Panc1 (cell line): ENCODE measurements at places on chromosomes 11 and 22.

DNA sequence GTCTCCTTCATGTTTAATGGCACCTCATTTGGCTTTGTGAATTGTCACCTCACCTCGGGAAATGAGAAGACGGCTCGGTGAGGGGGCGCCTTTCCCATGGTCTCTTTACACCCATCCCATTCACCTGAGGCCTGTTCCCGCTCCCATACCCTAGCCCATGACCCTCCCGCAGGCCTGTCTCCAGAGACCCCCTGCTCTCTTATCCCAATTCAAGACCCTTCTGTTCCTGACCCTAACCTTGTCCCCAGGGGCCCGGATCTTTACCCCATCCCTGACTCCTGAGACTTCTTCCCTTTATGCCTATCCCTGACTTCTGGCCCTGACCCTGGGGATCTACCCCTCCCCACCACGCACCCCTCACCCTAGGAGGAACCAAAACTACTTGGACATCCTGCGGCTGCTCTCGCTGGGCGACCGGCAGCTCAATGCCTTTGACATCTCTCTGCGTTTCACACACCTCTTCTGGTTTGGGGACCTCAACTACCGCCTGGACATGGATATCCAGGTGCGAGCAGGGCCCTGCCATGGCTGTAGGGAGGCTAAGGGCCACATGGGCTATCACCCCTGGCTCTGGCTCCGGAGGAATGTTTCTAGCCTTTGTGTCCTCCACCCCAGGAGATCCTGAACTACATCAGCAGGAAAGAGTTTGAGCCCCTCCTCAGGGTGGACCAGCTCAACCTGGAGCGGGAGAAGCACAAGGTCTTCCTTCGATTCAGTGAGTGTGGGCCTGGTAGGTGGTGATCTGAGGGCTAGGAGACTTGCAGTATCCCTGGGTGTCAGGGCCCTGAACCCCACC lies 7.9 kb downstream of the INPPL1 start:
- peaks cover 17% of the 10 kb centered on the region for H3K36me3 ChIP-seq
- peaks cover 3% of the 10 kb centered on the region for H3K4me1 ChIP-seq

DNA sequence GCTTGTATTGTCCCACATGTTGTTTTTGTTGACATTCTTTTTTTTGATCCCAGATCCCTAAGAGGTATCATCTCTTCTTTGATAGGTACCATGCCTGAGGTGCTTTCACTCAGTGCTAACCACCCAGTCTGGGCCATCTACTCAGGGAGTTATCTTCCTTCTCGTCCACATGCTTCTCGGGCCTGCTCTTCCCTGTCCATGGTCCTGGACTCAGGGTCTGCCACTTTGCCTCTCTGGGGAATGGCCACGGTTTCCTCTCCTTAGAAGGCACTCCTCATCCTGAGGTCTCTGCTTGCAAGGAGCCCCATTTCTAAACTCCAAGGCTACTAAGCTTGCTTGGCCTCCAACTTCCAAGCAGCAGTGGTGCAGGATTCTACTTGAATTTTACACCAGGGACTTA lies 227.0 kb upstream of the NCAM1 start:
- no peak overlapping the region for H3K4me3 ChIP-seq
- no peak overlapping the region for H3K27ac ChIP-seq
- H3K36me3 ChIP-seq: no peaks in the 10 kb centered on the region

DNA sequence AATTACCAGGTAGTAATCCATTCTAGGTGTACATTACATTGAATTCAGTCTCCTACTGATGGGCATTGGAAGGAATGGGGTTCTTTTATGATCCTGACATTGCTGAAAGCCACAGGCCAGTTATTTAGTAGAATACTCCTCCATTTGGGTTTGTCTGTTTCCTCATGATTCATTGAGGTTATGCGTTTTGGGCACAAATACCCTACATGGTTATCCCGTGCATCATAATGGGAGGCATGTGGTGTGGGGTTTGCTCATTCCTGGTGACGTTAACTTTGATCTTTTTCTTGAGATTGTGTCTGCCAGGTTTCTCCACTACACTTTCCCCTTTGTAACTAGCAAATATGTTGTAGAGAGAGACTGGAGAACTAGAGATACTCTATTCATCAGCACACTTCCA lies 5.5 kb downstream of the FOLR3 start:
- H3K4me1 ChIP-seq: no peaks in the 10 kb centered on the region
- no peak for DNase-seq
- no peaks in the 10 kb centered on the region for H3K36me3 ChIP-seq

DNA sequence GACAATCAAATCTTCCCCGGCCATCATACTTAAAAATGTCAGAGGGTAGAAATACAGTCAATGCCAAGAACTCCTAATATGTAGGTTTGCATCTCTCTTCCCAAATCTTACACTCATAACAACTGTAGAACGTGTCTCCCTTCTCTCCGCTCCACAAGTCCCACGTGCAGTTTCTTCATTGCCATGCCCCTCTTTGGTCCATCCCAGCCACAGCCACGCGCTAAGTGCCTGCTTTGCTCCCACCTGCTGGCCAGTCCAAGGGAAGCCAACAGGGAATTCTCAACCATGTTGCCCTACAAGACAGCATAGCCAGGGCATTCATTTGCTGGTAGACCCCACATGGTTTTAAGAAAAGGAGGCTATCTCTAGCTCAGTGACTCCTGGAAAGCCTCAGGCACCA lies 420.6 kb upstream of the ISX start:
- no peak overlapping the region for H3K27ac ChIP-seq
- no peak overlapping the region for H3K4me3 ChIP-seq
- H3K27me3 ChIP-seq: no peaks in the 10 kb centered on the region
- no peak for DNase-seq
- no peaks in the 10 kb centered on the region for H3K4me1 ChIP-seq

DNA sequence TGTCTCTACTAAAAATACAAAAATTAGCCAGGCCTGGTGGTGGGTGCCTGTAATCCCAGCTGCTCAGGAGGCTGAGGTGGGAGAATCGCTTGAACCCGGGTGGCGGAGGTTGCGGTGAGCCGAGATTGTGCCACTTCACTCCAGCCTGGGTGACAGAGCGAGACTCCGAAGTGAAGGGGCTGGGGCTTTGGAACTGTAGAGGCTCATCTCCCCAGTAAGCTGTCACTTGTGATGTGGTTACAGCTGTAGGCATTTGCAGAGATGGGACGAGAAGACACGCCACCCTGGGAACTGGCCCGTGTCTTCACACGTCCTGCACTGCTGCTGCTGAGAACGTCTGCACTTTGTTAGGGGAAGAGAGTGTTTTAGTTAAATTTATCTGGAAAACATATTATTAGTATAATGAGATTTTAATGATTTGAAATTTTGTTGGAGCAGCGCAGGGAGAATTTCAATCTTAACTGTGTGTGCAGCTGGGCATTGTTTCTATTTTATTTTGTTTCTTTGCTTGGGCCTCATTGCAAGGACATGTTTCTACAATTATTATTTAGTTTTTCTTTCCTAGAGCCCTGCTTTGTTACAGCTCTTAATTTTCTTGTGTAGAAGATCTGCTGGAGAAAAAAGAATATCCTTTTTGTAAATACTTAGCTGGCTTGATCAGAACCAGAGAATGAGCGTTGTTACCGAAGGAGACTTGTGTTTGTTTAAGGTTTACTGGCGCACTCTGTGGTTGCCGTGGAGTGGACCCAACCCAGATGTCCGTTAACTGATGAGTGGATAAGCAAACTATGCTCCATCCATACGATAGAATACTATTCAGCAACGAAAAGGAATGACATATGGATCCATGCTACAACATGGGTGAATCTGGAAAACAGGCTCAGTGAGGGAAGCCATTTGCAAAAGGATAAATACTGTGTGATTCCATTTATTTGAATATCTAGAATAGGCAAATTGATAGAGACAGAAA lies 18.4 kb downstream of the PARVB start:
- H3K4me3 ChIP-seq: no peak overlapping the region
- no peak for DNase-seq
- H3K27ac ChIP-seq: no peak overlapping the region

DNA sequence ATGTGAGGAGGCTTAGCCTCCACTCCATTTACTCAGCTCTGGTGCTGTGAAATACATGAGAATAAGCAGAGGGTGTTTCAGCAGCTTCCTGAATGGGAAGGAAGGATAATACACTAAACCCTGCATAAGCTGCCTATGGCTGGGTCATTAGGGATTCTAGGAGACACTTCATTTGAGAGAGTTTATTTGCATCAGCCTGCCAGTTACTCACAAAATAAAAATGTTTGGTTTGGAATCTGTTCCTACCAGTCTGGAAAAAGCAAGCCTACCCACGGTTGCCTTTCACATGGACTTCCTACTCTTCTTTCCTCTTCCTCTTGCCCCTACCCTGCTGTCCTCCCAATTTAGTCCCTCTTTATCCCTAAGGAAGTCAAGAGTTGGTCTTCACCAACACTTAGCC lies 20.5 kb downstream of the SLC1A2 start:
- no peak for DNase-seq
- no peak overlapping the region for H3K4me3 ChIP-seq
- no peaks in the 10 kb centered on the region for H3K27me3 ChIP-seq

DNA sequence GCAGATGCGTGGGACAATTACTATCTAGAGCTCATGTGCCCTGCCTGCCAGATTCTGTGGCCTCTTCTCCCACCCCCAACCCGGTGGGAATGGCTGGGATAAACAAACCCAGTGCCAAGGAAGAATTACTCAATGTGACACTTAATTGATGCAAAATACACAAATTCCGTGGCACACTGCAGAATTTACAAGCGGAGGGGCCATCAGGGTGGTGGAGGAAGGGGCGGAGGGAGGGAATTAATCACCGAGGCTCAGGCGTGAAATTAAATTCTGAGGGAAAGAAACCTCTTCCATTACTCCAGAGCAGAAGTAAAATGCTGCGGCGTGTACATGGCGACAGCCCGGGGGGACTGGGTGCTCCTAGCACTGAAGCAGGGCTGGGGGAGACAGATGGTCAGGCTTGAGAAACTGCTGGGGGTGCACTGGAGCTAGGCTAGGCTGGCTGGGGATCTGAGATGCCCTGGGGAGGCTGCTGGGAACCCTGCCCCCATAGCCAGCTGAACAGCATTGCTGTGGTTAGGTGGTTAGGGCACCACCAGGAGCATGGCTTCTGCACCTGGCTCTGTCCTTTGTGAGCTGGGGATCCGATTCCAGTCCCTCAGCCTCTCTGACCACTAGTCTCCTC lies 200.6 kb downstream of the CEP164 start:
- H3K27ac ChIP-seq: no peak overlapping the region
- H3K27me3 ChIP-seq: no peaks in the 10 kb centered on the region
- no peaks in the 10 kb centered on the region for H3K4me1 ChIP-seq
- no peaks in the 10 kb centered on the region for H3K36me3 ChIP-seq
- no peak overlapping the region for H3K4me3 ChIP-seq
- no peak for DNase-seq

GRCh38 chr22:46734830-46735453 lies 3.1 kb downstream of the CERK start:
- H3K27ac ChIP-seq: no peak overlapping the region
- no peak for DNase-seq
- no peaks in the 10 kb centered on the region; the same call in 1 of the 2 replicates for H3K36me3 ChIP-seq
- no peaks in the 10 kb centered on the region for H3K27me3 ChIP-seq

DNA sequence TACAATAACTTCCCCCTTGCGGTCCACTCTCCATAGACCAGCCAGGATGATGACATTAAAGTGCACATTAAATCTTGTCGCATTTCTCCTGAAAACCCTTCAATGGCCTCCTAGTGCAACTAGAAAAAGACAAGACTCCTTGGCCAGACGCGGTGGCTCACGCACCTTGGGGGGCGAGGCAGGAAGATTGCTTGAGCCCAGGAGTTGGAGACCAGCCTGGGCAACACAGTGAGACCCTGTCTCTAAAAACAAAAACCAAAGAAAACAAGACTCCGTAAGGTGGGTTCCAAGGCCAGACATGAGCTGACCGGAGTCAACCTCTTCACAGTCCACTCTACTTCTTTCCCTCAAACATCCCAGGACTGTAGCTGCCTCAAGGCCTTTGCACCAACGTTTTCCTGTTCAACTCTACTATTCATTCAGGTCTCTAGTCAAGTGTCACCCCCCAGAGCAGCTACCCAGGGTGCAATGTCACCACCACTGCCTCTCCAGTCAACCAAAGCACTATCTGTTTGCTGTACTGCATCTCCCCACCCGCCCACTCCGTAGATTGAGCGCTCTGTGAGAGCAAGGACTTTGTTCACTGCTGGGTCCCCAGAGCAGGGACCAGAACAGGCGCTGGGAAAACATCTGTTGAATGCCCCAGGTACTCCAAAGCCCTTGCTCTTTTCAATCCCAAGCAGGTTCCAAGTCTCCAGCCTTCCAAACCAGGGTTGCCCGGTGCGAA lies 739 bp downstream of the ZMAT5 start:
- no peaks in the 10 kb centered on the region; the same call in 1 of the 2 replicates for H3K36me3 ChIP-seq
- peak overlapping the region; percentile 98 for H3K4me3 ChIP-seq
- no peaks in the 10 kb centered on the region for H3K27me3 ChIP-seq

DNA sequence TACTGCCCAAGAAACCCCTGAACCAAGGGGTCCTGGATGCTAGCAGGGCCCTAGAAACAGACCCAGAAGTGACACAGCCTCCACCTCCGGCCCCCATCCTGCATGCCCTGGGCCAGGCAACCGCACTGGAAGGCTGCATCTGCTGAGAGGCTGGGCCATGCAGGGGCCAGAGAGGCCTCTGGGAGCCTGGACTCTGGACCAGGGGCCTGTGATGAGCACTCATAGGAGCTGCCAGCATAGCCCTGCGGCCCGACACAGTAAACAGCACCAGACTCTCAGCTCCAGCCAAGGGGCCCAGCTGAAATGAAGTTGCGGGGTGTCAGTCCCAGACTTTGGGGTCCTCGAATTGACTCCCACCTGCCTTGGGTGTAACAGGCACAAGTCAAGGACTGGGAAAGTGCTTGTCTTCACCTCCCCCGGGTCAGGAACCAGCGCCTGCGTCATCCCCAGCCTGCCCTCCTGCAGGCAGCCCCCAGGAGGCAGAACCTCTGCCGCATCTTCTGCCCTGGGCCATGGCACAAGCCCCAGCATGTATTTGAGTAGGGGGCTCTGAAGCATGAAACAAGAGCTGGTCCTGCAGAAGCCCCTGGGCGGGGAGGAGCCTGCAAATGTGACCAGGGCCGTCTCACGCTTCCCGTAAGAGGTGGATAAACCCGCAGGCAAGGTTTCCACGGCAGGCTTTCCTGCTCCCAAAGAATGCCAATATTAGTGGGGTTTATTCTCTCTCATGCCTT lies 25.2 kb upstream of the CCND1 start:
- H3K27ac ChIP-seq: no peak overlapping the region
- no peaks in the 10 kb centered on the region for H3K4me1 ChIP-seq

DNA sequence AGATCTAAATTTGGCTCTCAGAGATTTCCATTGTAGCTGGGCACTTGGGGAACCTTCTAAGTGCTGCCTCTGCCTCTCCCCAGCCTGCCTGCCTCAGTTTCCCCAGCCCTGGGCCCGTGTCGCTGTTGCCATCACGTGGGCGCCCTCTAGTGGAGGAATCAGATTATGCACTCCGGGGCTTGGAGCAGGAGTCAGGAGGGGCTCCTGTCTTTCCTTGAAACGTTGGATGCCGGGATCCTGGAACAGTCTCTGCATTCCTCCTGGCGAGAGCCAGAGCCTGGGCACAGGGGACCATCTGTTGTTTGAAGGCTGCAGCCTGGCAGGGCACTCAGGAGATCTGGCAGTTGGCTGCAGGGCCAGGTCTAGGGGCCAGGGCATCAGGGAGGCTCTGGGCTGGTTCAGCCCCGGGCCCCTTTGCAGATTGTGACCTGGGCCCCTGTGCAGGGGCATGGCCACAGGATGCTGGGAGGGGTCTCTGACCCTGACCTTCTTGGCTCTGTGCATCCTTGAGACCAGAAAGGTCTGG lies 71.6 kb downstream of the LRP5 start:
- no peaks in the 10 kb centered on the region for H3K36me3 ChIP-seq
- peak overlapping the region; percentile 75; the same call in 1 of the 2 replicates for H3K27ac ChIP-seq
- H3K27me3 ChIP-seq: no peaks in the 10 kb centered on the region

GRCh38 chr11:125164422-125165110 lies at the start of gene PKNOX2:
TSS of gene PKNOX2 (plus strand) at chr11:125164751. CDS start at chr11:125351306, 186,555 bp downstream.
- H3K4me1 ChIP-seq: no peaks in the 10 kb centered on the region
- peaks cover 10% of the 10 kb centered on the region for H3K27me3 ChIP-seq
- no peaks in the 10 kb centered on the region for H3K36me3 ChIP-seq
- H3K27ac ChIP-seq: no peak within 1 kb of the TSS
- no peak for DNase-seq
